NCI-H2029 (cell line): ENCODE measurements at places on chromosomes 16 and 17.

GRCh38 chr17:69950701-69951418, 124.2 kb upstream of the KCNJ16 start:
- no peak for DNase-seq

- no peak for DNase-seq
These were observed 187.7 kb downstream of the MAF start for GRCh38 chr16:79412783-79413225.

DNA sequence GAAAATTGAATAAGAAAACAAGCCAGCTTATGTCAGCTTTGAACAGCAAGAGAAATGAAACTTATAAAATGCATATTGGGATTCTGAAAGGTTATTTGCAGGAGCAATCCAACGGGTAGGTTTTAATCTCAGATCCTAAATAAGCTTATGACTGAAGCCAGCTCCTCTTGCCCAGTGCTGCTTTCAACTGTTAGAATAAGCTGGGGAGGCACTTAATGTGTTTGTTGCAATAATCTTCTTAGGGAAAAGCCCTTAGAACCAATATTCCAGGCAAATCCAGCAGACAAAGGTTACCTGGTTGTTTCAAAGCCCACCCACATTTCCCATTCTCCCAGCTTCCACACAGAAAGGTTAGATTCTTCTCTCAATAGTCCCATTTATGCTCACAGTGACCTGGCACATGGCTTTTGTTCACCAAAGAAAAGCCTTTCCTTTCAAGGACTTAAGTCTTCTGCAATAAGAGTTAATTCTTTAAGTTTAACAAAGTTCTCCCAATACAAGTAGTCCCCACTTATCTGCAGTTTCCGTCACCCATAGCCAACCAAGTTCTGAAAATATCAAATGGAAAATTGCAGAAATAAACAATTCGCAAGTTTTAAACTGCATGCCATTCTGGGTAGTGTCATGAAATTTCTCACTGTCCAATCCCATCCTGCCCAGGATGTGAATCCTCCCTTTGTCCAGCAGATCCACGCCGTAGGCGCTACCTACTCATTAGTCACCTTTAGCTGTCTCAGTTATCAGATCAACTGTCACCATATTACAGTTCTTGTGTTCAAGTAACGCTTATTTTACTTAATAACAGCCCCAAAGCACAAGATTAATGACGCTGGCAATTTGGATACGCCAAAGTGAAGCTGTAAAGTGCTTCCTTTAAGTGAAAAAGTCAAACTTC, 5.9 kb downstream of the TEX2 start:
- no peak for DNase-seq

DNA sequence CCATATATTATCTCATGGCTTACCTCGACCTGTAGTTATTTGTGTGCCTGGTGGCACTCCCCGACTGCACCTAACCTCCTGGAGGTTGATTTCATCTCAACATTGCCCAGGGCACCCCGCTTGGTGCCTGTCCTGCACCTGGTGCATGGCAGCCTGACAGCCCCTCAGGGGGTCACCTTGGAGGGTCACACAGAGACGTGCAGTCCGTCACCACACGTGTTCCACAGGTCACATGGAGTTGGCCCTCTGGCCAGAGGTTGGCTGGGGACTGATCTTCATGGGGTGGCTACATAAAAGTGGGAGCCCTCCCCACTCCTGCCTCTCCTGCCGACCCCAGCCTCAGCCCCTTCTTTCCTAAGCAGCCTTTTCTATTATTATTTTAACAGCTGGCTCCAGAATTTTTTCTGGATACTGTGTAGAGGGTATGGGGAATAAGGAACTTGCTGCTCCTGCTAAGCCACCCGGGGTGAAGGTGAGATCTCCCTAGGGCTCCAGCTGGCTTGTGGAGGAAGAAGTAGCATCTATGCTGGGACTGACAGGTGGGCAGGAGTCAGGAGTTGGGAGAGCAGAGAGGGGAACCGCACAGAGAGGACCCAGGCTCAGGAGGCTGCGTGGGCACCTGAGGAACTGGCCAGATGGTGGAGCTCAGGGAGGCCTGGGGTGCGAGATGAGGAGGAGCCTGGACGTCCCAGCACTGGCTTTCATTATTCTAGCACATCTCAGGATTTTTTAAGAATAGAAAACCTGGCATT, 12.5 kb upstream of the NKD1 start:
- DNase-seq: no peak

DNA sequence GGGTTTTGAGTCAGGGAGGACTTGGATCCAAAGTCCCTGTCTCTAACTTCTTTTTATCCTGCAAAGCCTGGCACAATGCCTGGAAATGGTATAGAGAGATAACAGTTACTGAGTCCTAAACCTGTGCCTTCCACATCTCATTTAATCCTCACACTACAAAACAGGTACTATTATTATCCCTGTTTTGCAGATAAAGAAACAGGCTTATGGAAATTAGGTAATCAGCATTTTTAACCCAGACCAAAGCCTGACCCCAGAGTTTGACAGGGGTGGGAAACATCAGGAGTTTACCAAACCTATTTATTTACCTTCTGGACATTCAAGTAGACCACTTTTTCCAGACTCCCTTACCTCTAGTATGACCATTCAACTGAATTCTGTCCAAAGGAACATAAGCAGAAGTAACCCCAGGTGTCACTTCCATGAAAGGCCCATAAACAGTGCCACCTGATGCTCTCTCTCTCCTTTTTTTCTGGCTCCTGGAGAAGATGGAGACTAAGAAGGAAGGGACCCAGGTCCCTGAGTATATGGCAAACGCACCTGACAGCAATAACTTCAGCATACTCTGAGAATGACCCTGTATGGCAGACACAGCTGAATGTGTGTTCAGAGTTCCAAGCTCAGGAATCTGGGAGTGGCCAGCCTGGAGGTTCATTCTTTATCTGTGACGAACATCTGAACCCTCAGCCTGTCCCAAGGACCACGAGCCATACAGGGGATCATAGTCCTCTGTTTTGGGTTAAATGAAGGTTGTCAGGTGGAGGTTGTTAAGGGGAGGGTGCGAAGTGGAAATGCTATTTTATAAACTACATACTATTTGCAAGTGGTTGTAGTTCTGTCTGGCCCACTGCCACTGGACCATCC, 62.7 kb downstream of the HLF start:
- no peak for DNase-seq

GRCh38 chr16:3645108-3645503, 9.4 kb upstream of the DNASE1 start:
- no peak for DNase-seq

GRCh38 chr17:50602836-50603235, 31.8 kb upstream of the ABCC3 start:
- no peak for DNase-seq

DNA sequence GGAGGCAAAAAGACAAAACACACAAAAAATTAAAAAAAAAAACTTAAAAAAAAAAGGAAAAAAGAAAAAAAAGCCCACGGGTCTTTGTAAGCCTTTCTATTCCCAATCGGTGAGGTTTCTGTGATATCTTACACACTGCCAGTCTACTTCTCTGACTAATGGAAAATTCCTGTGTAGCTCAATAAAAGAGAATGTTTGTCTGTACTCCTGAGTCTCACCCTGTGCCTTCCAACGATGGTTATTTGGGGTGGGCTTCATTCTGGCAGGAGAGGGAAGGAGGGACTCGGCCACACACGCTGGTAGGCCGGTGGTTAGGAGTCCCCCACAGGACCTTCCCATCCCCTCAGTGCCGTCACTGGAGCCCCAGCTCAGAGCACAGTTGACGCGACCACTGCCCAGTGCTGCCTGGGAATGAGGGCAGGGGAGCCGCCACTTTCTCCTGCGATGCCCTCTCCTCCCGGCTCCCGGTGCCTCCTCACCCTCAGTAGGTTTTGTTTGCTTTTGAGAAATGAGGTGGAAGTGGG, 68.0 kb downstream of the AMFR start:
- no peak for DNase-seq

DNA sequence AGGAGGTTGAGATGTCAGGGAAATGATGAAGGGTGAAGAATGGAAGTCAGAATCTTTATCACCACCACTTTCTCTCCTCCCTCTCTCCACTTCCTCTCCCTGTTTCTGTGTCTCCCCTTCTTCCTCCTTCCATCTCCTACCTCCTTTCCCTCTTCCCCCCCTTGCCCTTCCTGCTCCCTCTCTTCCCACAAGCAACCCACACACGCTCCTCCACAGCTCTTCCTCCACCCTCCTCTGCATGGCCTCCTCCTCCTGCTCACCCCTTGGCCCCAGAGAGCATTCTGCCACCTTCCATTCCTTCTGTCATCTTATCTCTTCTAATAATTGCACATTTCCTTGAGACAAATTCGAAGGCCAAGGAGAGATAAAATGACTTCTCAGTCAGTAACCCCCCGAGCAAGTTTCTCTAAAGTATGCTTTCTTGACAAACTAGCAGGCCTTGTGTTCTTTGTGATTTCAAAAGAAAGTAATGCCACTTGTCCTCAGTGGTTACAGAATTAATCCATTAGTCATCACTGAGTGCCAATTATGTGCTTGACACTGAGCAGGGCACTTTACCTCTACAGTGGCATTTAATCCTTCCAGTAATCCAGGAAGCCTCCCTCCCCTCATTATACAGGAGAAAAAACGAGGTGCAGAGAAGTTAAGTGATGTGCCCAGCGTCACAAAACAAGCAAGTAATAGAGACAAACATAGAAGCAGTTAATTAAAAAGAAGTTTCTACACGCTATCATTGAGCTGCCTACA, 72.3 kb upstream of the CCL1 start:
- no peak for DNase-seq

GRCh38 chr17:36127911-36128310, 24.3 kb downstream of the CCL4 start:
- no peak for DNase-seq

DNA sequence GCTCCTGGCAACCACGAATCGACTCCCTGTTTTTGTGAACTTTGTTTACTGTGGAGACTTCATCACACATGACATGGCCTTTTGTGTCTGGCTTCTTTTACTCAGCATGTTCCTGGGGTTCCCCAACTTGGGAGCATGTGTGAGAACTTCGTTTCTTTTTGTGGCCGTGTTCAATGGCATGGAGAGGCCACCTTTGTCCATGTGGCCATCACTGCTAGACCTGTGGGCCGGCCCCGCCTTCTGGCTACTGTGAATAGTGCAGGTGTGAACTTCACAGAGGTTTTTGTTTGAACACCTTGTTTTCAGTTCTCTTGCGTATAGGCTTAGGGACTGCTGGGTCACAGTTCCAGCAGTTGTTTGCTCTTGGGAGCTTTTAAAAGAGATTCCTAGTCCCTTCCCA, 5.7 kb upstream of the SLC38A8 start:
- DNase-seq: no peak

- no peak for DNase-seq
These were observed 361.0 kb downstream of the CDH13 start for GRCh38 chr16:82987767-82988166.
